NCI-H1417 treated with DMSO at 0.1 percent for 48 hours (cell line): ENCODE measurements at places on chromosomes 1 and 21.

DNA sequence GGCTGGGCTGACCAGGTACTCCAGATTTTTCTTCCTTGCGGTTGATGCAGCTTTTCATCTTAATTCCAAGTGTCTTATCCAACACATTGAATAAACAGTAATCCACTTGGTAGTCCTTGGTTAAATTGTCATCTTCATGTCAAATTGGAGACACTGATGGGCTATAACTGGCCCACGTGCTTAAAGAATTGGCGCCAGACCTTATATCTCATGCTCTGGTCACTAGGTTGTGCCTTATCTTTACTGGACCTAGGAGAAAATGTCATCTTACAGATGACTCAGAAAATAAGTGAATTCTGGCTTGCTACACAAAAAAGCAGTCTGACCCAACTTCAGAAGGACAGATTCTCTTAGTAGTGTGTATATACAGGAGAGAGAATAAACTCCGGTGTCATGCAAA, 16.2 kb downstream of the LRRC42 start:
- no peak for DNase-seq

DNA sequence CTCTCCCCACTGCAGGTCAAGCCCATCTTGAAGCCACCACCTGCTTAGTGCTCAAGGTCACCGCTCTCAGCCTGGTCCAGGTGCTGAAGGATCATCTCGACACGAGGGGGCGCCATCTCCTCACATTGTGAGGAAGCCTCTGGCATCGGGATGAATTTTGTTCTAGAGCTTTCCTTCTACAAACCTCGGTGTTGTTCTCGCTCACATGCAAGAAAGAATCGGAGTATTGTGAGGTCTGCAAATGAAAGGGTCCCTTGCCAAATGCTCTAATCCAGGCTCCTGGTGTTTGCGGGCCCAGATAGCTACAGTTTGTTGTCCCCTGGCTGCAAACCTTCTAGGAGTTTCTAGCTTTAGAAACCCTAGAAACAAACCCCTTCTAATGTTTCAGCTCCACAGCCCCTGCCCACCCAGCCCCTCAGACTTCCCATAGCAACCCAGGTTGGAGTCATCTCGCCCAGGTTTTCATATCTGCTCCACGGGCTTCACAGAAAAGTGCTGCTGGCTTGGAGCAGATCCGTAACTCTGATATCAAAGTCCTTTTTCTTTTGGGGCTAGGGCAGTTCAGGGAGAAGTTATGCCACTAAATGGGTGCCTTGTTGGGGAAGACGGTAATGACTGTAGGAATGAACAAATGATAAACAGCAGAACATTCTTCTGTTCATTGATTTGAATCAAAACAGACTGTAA, 8.6 kb upstream of the ATP5PO start:
- DNase-seq, result peak; percentile 31

DNA sequence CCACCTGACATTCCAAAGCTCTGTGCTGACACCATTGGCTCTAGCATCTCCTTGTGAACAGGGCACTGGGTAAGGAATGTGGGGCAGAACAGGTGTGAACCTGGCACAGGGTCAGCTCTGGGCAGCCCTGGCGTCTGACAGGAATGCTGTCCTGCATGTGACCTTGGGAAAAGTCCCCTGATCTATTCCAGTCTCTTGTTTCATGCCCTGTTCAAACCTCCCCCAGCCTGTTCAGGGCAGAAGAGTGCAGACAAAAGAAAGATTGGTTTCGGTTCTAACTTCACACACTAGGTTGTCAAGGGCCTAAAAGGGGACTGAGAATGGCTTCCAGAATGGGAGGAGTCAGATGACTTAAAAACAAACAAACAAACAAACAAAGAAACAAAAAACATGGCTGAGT, 27.6 kb upstream of the SDHB start:
- DNase-seq, result no peak

GRCh38 chr1:36067871-36068270, 16.0 kb upstream of the TEKT2 start:
- DNase-seq, result no peak

GRCh38 chr1:204272505-204272904, 58.7 kb upstream of the GOLT1A start:
- no peak for DNase-seq

GRCh38 chr21:44919913-44920693, 596 bp downstream of the ITGB2 start:
- no peak for DNase-seq

- DNase-seq, result no peak
Measured at GRCh38 chr1:7121622-7121988, 336.4 kb downstream of the CAMTA1 start.

- no peak for DNase-seq
Measured at GRCh38 chr1:33686551-33686950, 177.3 kb upstream of the HMGB4 start.

GRCh38 chr1:204971517-204972336, 71.3 kb upstream of the CNTN2 start:
- no peak for DNase-seq

GRCh38 chr1:227883073-227883520, 64.6 kb downstream of the WNT9A start:
- DNase-seq, result no peak

- DNase-seq, result no peak
Measured at GRCh38 chr1:66012106-66012784, 219.6 kb downstream of the PDE4B start.

DNA sequence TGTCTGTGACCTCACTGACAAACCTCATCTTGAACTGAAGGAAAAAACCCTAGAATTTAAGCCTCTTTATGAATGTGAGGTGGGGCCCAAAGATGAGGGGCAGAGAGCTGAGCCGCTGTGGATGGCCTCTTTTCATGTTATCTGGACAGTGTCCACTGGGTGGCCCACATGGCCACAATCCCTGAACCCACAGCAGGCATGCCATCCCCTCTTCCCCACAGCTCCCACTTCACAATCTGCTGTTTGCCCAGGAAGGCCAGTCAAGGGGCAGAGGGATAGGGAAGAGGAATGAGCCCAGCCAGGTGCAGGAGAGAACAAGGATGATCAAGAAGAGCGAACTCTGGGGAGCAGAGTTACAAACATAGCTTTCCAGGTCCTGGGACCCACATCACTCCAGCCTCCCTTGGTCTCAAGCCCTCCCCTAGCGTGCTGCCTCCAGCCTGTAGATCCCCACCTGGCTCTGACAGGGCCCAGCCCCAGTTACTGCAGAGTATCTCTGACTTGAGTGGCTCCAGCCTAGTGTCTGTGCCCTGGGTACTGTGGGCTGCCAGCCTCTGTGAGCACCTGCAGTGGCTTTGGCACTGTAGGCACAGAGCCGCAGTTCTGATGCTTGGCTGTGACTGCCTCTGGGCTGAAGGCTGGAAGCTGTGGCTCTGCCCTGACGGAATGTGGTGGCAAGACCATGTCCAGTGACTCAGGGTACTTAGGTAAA, 1.9 kb upstream of the SLFNL1 start:
- DNase-seq, result no peak

DNA sequence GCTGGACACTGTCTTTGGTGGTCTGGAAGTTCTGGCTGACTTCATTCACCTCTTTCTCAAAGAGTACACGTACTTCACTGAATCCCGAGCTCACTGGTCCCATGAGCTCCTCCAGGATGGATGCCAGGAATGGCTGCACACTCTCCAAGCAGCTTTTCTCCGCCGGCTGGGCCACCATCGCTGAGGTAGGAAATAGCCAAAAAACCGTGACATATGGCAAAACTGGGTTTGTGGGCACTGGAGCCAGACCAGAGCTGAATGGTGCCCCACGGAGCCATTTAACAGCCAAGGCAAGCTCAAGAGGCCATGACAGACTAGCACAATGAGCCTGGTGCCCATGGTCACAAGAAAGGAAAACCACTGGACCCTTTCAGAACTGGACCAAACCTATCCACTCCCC, 64.0 kb upstream of the EDEM3 start:
- no peak for DNase-seq

- no peak for DNase-seq
Measured at GRCh38 chr1:233031521-233031920, 81.1 kb downstream of the NTPCR start.

DNA sequence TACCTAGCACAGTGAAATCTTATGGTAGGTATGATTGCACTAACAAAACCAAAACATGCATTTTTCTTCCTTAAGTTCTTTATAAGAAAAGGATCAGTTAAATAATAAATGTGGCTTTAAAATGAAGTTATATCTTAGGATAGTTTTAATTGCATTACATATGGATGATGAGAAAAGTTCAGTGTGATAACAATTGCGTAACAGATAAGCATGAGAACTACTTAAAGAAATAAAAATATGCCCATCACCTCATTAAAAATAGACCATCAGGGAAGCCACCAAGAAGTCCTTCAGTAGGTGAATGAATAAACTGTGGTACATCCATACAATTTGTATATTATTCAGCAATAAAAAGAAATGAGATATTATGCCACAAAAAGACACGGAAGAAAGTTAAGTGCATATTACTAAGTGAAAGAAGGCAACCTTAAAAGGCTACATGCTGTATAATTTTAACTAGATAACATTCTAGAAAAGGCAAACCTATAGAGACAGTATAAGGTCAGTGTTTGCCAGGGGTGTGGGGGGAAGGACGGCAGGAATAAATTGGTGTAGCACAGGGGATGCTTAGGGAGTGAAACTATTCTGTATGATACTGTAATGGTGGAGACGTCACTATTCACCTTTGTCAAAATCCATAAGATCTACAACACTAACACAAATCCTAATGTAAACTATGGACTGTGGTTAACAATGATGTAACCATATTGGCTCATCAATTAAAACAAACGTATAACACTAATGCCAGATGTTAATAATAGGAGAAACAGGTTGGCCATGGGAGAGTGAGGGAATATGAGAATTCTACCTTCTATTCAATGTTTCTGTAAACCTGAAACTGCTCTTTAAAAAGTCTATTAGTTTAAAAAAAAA, 42.9 kb downstream of the MPZL1 start:
- no peak for DNase-seq
